ENCODE measurements at places on chromosomes 1 and 21.

- no peak for DNase-seq
Observed at GRCh38 chr1:172241540-172241939, 178.9 kb upstream of the C1orf105 start.

DNA sequence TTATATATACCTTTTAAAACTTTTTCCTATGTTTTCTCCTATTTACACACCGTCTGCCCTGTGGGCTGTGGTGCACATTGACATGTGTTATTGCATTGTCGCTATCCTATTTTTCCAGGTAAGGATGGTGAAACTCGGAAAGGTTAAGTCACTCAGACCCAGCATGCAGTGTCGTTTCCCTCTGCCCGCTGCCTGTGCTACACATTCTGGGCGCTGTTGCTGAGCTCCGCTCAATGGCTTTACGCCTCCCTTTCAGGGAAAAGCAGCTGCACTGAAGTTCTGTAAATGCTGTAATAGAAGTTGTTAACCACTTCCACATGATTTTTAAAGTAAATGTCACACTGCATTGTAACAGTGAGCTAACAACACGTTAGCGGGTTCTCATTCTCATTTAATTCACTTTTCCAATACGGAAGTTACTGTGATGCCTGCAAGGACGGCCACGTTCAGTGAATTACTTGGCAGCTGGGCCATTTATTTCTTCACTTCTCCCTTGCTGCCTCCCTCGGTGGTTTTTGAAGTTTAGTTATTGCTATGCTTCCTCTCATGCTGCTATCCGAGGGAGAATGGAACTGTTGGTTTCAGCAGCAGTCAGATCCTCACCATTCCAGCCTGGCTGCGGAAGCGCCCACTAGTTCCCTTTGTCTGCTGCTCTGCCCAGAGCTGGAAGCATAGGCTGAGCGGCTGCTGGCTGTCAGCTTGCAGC lies 288.7 kb downstream of the SPATA17 start:
- DNase-seq = no peak

GRCh38 chr1:204941421-204942338 lies 71.0 kb downstream of the NFASC start:
- DNase-seq = peak; percentile 76

DNA sequence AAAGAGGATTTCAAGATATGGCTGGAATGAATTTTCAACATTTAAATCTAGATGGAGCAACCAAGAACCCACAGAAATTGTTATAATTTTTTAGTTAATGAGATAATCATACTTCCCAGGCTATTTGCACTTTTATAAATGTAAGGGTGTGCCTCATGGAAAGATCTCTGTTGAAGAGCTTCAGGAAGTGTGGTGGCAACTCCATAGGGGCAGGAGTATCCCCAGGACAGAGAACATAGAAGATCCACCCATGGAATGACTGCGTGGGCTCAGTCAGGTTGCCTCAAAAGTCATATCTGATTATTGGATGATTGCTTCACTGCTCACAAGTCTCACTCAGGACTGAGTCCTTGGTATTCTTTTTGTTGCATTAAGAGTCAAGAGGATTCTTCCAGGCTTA lies 167.4 kb upstream of the KIAA0040 start:
- no peak for DNase-seq

DNA sequence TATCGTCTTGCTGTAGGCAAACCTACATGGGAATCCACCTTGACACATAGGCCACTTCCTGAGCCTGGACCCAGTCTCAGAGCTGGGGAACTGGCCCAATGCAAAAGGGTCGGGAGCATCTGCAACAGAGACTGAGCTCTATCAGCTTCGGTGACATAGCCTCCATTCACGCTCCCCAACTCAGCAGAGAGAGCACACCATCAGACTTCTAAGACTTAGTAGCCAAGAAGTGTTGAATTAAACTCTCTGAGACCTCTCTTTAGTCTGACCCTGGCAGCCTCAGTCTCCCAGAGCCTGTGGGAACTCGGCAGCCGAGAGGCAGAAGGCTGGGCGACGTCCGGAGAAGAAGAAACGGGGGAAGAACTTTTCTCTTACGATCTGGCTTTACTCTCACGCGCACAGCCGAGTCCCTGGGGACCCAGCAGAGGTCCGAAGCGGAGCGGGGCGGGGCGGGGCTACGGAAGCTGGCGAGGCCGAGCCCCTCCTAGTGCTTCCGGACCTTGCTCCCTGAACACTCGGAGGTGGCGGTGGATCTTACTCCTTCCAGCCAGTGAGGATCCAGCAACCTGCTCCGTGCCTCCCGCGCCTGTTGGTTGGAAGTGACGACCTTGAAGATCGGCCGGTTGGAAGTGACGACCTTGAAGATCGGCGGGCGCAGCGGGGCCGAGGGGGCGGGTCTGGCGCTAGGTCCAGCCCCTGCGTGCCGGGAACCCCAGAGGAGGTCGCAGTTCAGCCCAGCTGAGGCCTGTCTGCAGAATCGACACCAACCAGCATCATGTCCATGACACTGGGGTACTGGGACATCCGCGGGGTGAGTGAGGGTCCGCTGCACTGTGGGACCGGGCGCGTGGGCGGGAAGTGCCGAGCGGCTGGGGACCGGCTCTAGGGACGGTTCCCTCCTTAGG lies at the start of gene GSTM4:
Gene GSTM4 (plus strand): TSS at position 485 of the 905 bp plus-strand sequence. CDS start 291 bp downstream, at position 776.
- peak; percentile 84 for DNase-seq

DNA sequence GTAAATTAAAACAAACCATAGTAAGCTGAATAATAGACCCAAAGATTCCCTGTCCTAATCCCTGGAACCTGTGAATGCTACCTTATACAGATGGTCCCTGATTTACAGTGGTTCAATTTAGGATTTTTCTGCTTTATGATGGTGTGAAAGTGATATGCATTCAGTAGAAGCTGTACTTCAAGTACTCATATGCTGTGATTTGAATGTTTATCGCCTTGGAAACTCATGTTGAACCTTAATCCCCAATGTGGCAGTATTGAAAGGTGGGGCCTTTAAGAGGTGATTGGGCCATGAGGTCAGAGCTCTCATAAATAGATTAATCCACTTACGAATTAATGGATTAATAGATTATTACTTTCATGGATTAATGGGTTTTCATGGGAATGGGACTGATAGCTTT lies 10.6 kb upstream of the RRP15 start:
- no peak for DNase-seq

DNA sequence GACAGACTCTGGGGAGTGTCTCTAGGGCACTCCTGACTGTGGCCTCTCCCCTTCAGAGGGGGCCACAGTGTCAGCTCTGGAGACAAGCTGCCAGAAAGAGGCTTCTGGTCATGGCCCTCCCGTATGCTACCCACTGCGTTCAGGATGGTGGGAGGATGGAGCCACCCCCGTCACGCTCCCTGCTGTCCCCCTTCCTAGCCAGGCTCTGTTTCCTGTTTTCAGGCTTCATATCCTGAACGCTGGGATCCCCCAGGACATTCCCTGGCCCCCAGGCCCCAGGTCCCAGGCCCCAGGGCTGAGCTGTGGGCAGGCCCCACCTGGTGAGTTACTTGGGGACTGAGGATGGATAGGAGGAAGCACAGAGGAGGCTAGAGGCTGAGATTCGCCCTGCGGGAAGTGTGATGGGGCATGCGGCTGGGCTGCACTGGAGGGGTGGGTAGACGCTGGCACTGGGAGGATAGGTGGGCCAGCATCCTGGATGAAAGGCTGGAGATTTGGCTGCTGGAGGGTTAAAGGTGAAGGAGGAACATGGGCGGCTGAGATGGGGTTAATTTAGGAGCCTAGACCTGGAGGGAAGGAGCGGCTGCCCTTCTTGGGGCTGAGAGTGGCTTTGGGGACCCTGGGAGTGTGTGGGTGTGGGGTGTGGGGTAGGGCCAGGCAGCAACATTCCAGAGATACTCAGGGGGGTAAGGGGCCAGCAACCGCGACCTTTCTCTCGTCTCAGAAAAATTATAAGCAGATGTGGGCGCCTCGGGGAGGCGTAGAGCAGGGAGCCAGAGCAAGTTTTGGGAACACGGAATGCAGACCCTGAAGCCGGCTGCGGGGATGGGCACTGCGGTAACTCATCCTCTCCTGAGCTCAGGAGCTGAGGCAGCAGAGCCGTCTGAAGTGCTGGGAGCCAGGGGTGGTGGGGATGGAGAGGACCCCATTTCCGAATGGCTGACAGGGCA lies 8.7 kb downstream of the PEAR1 start:
- DNase-seq = no peak
